ENCODE measurements at places on chromosomes 6 and 20.

- no peak for DNase-seq
Measured at GRCh38 chr6:159487636-159488035, 205.4 kb downstream of the SOD2 start.

DNA sequence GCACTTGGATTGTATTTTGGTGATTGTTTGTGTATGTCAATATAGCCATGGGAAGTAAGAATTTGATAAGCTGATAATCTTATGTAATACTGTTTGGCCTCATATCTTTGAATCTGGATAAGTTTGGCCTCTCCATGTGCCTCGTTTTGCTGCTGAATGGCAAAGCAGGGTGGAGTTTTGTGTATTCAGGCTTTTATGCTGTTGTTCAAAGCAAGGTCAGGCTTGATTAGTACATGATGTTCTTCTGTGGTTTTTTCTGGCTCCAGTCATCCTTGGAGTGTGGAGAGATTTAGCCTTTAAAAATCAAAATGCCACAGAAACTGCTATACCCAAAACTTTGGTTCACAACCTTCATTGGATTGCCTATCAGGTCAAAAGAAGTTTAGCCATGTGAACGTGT, 728.9 kb upstream of the GJE1 start:
- no peak for DNase-seq

GRCh38 chr6:170279426-170279825, 11.5 kb downstream of the DLL1 start:
- DNase-seq: no peak

DNA sequence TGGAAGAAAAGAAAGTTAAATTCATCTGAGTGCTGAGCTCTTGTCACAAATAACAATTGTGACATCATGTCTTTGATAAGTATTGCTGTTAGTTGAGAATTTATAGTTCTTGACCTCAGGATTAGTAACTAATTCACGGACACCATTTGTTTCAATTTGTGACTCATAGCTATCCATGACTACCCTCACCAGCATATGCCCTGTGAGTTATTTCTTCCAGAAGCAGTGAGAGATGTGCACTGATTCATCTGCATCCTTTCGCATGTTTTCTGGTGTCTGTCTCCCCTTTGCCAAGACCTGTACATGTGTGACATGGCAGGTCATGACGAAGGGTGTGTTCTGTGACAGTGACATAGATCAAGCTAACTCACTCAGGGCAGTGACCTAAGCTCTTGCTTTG, 86.9 kb downstream of the SOBP start:
- no peak for DNase-seq

- no peak for DNase-seq
Measured at GRCh38 chr20:17967521-17968365, 851 bp downstream of the SNX5 start.

- DNase-seq: no peak
Measured at GRCh38 chr6:142760152-142760551, 184.8 kb downstream of the HIVEP2 start.

- DNase-seq: no peak
Measured at GRCh38 chr20:4897600-4897999, 103.7 kb downstream of the SLC23A2 start.

GRCh38 chr6:131947986-131948661, 3.0 kb downstream of the CCN2 start:
- DNase-seq: no peak

- no peak for DNase-seq
Measured at GRCh38 chr6:118544105-118544504, 4.0 kb upstream of the PLN start.

- DNase-seq: no peak
Measured at GRCh38 chr20:24955045-24955444, 6.0 kb downstream of the CST7 start.

DNA sequence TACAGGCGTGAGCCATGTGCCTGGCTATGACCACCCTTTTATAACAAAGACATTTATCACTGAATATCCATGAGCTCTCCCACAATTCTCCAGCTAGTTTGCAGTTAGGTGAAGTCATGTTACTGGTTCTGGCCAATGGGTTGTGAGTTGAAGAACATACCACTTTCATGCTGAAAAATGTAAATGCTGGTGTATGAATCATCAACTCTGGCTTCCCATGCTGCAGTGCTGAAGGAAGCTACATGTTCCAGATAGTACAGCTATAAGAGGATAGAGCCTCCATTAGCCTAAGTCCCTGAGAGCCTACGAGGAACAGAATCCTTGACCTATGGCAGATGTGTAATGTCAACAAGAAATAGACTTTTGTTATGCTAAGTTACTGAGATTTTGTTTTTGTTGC, 180.4 kb downstream of the BTBD9 start:
- DNase-seq: no peak

DNA sequence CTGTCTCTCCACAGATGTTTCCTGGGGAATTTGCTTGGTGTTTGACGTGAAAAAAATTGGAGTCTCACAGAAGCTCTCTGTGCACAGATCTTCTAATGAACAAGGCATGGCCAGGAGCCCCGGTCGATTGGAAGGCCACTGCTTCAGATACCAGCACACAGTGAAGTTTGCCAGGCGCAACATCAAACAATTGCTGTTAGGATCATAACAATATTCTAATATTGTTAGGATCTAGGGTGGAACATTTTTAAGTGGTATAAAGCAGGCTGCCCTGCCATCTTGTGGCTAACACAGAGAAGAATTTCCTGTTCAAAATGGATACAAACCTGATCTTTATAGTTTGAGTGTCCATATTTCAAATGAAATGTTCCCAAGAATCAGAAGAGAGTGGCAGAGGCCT, 64.1 kb downstream of the C6orf118 start:
- DNase-seq: no peak

- peak; percentile 30 for DNase-seq
Measured at GRCh38 chr6:167907837-167908681, 81.3 kb downstream of the AFDN start.

DNA sequence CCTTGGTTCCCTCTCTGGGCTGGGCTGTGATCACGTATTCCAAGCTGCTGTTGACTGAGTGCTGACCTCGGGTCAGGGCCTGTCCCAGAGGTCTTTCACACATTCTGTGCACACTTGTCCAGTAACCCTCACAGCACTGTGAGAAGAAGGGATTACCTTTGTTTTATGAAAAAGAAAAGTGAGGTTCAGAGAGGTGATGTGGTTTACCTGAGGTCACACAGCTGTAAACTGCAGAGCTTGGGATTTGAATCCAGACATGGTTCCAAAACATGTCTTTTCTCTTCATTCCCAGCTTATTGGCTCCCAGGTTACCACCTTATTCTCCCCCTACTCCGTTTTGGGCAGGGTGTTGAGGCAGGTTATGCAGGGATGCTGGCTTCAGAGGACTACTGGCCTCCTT, 28.4 kb upstream of the CDH22 start:
- DNase-seq: no peak

- DNase-seq: no peak
Measured at GRCh38 chr6:166333172-166333995, 9.0 kb downstream of the SFT2D1 start.

DNA sequence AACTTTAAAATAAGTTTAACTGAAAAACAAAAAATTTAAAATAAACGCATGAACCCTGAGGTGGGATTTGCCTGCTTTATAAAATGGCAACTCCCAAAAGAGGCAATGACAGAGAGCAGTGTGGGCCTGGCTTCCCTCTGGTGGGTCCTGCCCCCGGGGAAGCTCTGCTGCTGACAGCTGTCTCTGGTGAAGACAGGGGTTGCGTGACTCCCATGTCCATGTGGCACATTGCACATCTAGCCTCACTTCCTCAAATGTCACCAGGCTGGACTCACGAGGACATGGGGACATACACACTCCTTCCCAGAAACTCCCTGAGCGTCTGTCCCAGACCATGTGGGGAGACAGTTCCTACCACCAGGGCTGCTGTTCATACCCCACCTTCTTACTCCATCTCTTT, 66.2 kb downstream of the ABHD12 start:
- no peak for DNase-seq

- DNase-seq: no peak
Measured at GRCh38 chr6:167450626-167451025, 125.7 kb downstream of the TTLL2 start.

DNA sequence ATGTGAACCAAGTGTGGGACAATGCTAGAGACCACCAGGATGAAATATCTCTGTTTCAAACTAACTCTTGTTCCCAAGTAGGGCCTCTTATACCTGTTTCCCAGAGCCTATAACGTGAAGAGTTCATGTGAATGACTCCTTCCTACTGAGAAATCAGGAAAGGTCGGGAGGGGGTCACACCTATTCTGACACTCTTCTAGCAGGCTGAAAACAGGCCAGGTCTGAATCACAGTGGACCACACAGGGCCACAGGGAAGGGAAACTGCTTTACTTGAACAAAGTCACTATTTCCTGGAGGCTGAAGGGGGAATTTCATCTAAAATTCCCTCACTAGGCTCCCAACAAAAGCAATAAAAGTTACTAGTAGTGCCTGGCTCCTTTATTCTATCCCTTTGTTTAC, 88.4 kb upstream of the BMP2 start:
- no peak for DNase-seq

DNA sequence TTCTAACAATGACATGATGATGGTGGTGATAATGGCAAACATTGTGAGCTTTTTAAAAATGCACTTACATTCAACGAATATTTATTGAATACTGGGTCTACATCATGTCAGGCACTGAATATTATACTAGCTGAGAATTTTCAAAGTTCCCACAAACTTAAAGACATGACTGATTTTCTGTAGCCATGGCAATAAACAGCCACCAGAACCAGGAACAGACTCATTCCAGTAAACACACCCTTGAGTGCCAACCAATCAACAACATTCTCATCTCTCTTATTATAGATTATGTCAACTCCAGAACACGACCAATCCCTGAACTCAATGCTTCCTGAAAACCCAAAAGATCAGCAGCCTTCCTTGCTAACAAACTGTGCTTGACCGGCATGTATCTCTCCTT, 212.4 kb upstream of the RUNX2 start:
- no peak for DNase-seq

DNA sequence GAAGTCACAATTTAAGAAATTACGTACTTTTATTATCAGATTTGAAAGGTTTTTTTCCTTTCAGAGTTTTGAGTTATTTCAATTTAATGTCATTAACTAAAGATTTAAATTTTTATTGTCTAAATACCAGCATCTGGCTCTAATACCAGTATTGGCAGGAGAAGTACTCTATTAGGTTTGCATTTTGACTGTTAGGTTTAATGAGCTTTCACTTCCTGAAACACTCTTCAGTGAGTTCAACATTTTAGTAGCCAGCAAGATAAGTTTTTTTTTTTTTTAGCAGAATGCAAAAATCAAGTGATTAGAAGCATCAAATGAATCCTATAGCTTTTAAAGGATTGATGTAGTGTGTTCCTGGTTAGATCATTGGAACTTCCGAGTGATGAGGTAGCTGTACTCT, 34.0 kb upstream of the SCGN start:
- no peak for DNase-seq

DNA sequence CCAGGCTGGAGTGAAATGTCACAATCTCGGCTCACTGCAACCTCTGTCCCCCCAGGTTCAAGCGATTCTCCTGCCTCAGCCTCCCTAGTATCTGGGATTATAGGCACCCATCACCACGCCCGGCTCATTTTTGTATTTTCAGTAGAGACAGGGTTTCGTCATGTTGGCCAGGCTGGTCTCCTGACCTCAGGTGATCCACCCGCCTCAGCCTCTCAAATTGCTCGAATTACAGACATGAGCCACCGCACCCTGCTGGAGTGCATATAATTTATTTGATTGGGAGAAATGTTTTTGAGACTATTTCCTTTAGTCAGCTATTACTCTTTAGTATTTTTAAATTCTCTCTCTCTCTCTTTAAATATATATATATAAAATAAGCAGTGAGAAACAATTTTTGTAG, 29.8 kb downstream of the FAM83B start:
- DNase-seq: no peak

DNA sequence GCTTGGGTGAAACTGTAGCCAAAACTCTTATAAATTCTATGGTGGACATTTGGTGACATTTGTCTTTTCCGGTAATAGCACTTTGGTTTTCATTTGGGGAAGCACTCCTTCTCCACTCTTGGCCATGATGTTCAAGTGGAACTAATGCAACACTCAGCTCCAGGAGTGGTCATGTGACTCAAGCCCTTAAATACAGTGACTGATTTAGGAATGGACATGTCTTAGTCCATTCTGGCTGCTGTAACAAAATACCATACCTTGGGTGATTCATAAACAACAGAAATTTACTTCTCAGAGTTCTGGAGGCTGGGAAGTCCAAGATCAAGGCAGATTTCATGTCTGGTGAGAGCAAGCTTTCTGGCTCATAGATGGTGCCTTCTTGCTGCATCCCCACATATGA, 10.8 kb upstream of the FKBP1A start:
- no peak for DNase-seq

GRCh38 chr6:5762561-5762968, 244.2 kb downstream of the NRN1 start:
- no peak for DNase-seq

- DNase-seq: no peak
Measured at GRCh38 chr6:6931071-6932025, 176.4 kb upstream of the RREB1 start.

GRCh38 chr20:32447136-32448027, 89.3 kb downstream of the ASXL1 start:
- no peak for DNase-seq

DNA sequence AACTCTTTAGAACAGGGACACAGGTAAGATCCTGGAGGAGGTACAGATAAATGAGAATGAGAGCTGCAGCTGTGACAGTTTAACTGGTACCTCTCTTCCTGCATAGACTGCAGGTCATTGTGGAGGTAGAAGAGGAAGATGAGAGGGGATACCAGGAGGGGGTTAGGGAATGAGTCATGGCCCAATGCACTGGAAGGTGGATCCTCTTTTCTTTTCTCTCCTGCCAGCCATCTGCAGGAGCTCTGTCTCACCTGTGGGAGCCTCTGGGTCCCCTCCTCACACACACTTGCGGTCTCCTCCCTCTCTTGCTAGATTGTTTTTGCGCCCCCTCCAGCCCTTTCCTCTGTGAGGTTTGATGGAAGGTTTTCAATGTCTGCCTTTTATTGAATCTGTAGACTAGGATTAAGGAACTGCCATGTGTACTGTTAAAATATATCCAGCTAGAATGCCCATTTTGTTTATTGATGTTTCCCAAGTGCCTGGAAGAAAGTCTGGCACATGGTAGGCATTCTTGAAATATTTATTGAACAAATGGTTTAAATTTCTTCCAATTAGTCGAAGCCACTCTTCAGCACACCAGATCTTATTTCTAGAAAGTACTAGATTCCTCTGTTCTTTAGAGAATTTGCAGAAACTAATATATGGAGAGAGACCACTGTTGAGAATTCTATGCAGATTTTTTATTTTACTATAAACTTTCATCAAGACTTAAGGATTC, 13.0 kb downstream of the C6orf163 start:
- DNase-seq: no peak

- DNase-seq: no peak
Measured at GRCh38 chr6:109255946-109256640, 126.2 kb downstream of the CD164 start.

All from HuH-7 (cell line).